CD8-positive, alpha-beta memory T cell (primary cell): ENCODE measurements at places on chromosomes 4 and X. TPM values are rescaled to one million over a fixed set of nuclear protein-coding genes. Genes with fewer than 3 reads are reported as not detected.

The STEEP1 gene
- 30.9 TPM for total RNA-seq

The RBM46 gene
- total RNA-seq, result not detected

The SNCA gene
- 0.44 TPM for total RNA-seq

GRCh38 chrX:46642145-46642544 is 68.6 kb downstream of the CHST7 start:
- no peak for DNase-seq

DNA sequence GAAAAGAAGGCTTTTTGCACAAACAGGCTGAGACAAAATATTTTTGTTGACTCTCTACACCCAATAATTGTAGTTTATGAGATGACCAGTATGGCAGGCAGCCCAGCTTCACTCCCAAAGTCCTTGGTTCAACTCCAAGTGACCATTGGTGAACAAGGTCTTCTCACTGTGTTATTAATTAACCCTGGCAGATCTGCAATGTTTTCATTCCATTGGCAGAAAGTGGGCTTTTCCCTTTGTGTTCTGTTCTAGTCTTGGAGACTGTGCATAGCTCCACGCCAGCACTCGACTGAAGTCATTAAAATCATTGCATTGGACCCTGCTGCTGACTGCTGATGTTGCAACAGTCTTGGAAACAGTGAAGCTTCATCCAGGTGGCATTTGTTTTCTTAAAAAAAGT is 277.3 kb upstream of the HAND2 start:
- no peak for DNase-seq

DNA sequence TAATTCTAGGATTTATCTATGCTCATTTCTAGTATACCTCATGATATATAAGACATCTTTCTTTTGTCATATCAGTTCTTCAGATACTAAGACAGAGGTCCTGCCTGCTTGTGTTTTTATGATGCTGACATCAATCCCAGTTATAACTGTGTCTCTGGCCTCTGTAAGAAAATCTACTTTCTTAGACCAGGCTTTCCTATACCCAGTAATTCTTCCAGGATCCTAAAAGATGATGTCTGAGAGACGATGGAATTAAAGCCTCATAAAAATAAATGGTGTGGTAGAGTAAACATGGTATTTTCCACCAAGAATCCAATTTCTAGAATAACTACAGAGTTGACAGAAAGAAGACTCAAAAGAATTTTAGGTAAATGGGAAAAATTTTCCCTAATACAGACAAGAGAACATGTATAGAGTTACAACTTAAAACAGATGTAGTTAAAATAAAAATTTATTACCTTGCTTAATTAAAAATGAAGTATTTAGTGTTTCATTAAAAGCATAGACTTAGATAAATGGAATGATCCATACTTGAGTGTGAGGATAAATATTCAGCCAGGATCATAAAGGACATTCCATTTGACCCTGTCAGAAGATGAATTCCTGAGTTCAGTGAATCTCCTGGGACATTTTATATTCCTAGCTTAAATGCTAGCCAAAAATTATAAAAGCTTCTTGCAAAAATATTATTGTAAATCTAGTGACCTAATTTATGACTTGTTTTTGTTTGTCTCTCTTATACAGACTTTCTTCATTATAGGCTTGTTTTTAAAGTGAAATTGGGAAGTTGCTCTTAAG is 137.4 kb downstream of the PDLIM5 start:
- DNase-seq, result no peak
